ENCODE measurements at places on chromosomes 11 and 22. TPM values are rescaled to one million over a fixed set of nuclear protein-coding genes. Genes with fewer than 3 reads are reported as not detected.
A peak's percentile ranks its signal among the peaks of the same experiment; 100 is the strongest.

GRCh38 chr11:126816645-126817044 lies 183.9 kb downstream of the KIRREL3 start:
- H3K4me3 ChIP-seq, result no peak overlapping the region
- H3K27ac ChIP-seq, result no peak overlapping the region
- peaks cover 2% of the 10 kb centered on the region for H3K36me3 ChIP-seq
- H3K4me1 ChIP-seq, result no peaks in the 10 kb centered on the region
- no peak for DNase-seq
- H3K27me3 ChIP-seq, result peaks cover 7% of the 10 kb centered on the region

DNA sequence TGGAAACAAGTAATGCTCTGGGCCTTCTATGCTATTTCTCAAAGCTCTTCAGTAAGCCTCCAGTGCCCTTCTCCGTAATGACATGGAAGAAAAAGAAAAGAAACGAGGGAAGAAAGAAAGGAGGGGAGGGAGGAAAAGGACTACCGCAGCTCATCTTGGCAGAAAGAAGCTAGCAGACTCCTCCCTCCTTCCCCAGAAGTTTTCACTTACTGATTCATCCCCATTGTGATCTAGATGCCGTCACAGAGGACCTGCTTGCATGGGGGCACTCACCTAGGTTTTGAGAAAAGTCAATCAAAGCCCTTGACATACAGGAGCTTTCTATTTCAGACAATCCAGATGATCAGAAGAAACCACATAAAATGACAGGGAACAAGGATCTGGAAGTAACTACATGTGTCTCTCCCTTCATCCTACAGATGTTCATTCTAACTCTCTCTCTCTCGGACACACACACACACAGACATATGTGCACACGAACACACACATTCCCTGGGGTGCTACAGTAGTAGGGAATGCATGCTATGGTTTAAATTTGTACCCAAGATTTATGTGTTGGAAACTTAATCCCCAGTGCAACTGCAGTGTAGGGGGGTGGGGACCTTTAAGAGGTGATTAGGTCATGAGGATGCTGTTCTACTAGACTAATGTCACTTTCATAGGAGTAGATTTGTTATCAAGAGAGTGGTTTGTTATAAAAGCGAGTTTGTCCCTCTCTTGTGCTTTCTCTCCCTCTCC lies 37.6 kb upstream of the RCN1 start:
- no peaks in the 10 kb centered on the region for H3K36me3 ChIP-seq
- no peak overlapping the region for H3K27ac ChIP-seq
- H3K27me3 ChIP-seq, result peaks cover 77% of the 10 kb centered on the region

GRCh38 chr11:28736256-28736655 lies 628.1 kb downstream of the METTL15 start:
- no peaks in the 10 kb centered on the region for H3K27me3 ChIP-seq
- no peaks in the 10 kb centered on the region for H3K36me3 ChIP-seq
- H3K27ac ChIP-seq, result no peak overlapping the region
- DNase-seq, result no peak
- H3K4me3 ChIP-seq, result no peak overlapping the region

- no peak for DNase-seq
- H3K4me3 ChIP-seq, result no peak overlapping the region
- H3K27ac ChIP-seq, result no peak overlapping the region
- H3K27me3 ChIP-seq, result peaks cover 12% of the 10 kb centered on the region
- peaks cover 4% of the 10 kb centered on the region for H3K36me3 ChIP-seq
- H3K4me1 ChIP-seq, result no peaks in the 10 kb centered on the region
Observed at GRCh38 chr11:70244698-70245097, 25.8 kb upstream of the PPFIA1 start.

- H3K4me3 ChIP-seq, result no peak overlapping the region
- H3K36me3 ChIP-seq, result no peaks in the 10 kb centered on the region
Observed at GRCh38 chr22:48261706-48262105, 1499.3 kb downstream of the TBC1D22A start.

GRCh38 chr22:39527481-39527961 lies 5.0 kb downstream of the RPS19BP1 start:
- H3K4me1 ChIP-seq, result peaks cover 66% of the 10 kb centered on the region
- no peaks in the 10 kb centered on the region for H3K27me3 ChIP-seq
- peaks cover 4% of the 10 kb centered on the region for H3K36me3 ChIP-seq
- DNase-seq, result no peak
- H3K27ac ChIP-seq, result peak overlapping the region; percentile 89

- no peaks in the 10 kb centered on the region for H3K36me3 ChIP-seq
- DNase-seq, result no peak
- no peaks in the 10 kb centered on the region for H3K27me3 ChIP-seq
- H3K4me3 ChIP-seq, result no peak overlapping the region
- no peak overlapping the region for H3K27ac ChIP-seq
Observed at GRCh38 chr11:133548641-133549040, 16.3 kb upstream of the OPCML start.

DNA sequence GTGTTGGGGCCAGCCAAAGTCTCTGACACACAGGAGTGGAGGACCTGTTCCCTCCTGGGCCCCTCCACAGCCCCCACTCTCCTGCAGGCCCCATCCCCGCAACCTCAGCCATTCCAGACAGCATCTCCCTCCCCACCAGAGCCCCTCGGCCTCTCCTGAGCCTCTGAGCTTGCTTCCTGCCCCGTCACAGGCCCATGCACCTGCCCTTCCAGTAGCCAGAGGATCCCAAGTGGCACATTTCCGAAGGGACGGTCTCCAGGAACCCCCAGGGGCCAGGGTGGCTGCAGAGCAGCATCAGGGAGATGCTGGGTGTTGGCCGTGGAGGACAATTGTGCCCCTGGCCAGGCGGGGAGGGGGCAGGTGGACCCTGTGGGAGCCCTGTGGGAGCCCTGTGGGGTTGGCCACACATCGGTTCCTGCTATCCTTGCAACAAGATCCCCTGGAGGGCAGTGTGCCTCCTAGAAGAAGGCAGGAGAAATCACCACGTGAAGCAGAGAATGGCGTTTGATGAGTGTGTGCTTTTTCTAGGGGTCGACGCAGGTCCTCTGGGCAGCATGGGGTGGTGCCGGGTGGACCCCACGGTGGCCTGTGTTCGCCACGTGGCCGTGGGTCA lies 45.3 kb upstream of the PPARA start:
- no peak for DNase-seq
- H3K27ac ChIP-seq, result peak overlapping the region; percentile 54
- no peaks in the 10 kb centered on the region for H3K27me3 ChIP-seq

DNA sequence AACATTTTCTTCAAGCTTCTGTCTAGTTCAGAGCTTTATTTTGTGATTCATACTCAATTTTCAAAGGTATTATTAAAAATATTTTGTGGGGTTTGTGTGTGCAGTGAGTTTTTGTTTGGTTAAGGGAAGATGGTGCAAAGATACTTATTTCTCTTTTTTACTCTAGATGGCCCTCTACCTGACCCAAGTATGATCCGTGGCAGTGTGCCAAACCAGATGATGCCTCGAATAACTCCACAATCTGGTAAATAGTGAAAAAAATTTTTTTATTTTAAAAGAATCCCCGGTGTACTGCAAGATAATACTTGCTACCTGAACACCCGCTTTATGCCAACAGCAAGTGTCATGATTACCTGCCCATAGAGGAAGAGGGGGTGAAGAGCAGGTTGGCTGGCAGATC lies 54.2 kb downstream of the EP300 start:
- no peaks in the 10 kb centered on the region for H3K27me3 ChIP-seq
- H3K4me3 ChIP-seq, result no peak overlapping the region
- H3K36me3 ChIP-seq, result peaks cover 16% of the 10 kb centered on the region
- no peak for DNase-seq

GRCh38 chr11:115996808-115997188 lies 492.6 kb upstream of the CADM1 start:
- H3K27me3 ChIP-seq, result no peaks in the 10 kb centered on the region
- H3K4me1 ChIP-seq, result no peaks in the 10 kb centered on the region
- no peak for DNase-seq
- no peak overlapping the region for H3K27ac ChIP-seq

GRCh38 chr11:68012843-68013610 lies 2.9 kb downstream of the ALDH3B1 start:
- peaks cover 7% of the 10 kb centered on the region for H3K4me1 ChIP-seq
- no peaks in the 10 kb centered on the region for H3K36me3 ChIP-seq
- peaks cover 12% of the 10 kb centered on the region for H3K27me3 ChIP-seq
- no peak overlapping the region for H3K27ac ChIP-seq
- no peak for DNase-seq

Gene CELSR1
- total RNA-seq, result 6.0 TPM

Gene CBLIF
- not detected for total RNA-seq

Gene E2F8
- total RNA-seq, result not detected

Gene LARGE1
- 7.0 TPM for total RNA-seq

Gene DEUP1
- not detected for total RNA-seq

Gene TREH
- not detected for total RNA-seq

Gene VWCE
- 0.65 TPM for total RNA-seq

Gene TEX12
- total RNA-seq, result 0.32 TPM

Data from T-helper 17 cell (primary cell).